ENCODE measurements at places on chromosomes 16 and 17.

DNA sequence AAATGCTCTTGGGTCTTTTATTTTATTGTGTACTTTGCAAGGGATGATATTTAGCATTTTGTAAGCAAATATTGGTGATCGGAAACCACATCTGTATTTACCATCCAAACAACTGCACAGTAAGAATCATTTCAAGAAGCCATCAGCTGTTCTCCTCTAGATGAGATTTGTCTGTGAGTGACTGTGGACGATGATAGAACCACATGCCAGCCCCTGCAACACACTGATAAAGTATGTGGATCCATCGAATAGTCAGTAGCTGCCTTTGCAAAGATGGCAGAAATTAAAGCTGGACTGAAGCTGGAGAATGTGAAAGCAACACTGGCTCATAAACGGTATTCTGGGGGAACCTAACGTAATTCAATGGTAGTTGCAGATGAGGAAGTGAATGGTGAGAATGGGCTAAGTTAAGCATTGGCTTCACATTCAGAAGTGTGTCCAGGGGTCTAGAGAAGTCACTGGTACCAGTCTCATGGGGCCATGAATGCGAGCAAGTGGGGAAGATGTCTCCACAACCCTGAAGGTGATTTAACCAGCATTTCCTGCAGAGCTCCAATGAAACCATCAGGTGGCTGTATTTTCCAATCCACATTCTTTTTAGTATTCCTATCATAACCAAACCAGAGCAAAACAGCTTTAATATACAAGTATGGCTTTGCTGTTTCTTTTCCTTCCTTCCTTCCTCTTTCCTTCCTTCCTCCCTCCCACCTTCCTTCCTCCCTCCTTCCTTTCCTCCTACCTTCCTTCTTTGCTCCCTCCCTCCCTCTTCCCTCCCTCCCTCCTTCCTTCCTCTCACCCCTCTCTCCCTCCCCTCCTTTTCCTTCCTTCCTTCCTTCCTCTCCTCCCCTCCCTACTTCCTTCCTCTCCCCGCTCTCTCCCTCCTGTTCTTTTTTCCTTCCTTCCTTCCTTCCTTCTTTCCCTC is 169.4 kb downstream of the ABCA8 start:
- no peak for DNase-seq

DNA sequence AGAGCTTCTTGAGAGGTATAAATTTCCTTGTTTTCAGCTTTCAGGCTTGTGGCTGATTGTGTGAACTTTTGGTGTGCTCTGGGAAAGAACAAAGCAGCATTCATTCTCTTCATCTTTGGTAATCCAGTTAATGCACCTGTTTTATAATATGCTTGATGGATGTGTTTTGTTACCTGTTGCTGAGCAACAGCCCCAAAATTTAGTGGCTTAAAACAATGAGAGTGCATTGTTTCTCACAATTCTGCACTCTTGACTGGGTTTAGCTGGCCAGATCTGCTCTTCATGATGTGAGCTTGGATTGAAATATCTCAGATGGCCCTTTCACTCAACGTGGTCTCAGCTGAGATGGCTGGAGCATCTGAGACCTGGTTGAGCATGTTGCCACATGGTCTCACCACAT is 58.7 kb upstream of the NOL11 start:
- no peak for DNase-seq

GRCh38 chr17:43907425-43907981 is at the start of gene MPP2:
Gene MPP2, minus strand, starts transcription at chr17:43907536. Its CDS starts 3,076 bp downstream, at chr17:43904460.
- peak; percentile 87 for DNase-seq

DNA sequence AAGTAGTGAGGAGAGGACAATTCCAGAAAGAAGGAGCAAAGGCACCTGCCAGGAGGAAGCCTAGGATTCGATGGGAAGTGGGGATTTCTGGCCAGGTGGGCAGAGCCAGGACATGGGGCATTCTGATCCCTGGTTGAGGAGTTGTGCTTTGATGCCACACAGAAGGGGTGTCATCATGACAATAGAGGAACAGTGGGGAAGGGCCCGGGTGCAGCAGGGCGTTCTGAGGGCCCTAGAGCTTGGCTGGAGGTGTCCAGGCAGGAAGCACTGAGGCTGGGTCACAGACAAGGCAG is 4.3 kb downstream of the EVPLL start:
- no peak for DNase-seq

DNA sequence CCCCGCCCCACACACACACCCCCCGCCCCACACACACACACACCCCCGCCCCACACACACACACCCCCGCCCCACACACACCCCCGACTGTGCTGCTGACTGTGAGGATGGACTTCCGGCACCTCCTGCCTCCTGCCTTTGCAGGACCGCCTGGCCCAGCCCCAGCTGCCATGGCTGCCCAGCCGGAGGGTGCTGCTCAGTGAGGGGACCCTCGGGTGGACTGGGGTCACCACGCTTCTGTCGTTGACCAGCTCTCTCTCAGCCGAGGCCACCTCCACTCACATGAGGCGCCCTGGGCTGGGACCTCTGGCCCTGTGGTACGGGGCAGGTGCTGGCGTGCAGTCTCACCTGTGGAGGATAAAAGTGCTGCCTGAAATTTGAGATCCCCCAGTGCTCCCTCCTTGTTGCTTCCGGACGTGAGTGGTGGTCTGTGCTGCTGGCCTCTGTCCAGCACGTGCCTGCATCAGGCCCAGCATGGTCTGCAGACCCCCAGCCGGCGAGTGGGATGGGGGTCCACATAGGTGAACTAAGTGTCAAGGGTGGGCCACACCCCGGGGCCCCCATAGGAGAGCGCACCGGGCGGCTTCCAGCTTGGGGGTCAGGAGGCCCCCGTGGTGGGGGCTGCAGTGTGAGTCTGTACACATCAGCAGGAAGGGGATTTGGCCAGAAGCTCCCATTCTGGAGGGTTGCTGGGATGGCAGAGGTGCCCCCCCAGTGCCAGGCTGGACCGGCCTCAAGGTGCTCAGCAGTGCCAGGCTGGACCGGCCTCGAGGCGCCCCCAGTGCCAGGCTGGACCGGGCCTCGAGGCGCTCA is 11.2 kb downstream of the METRNL start:
- no peak for DNase-seq

GRCh38 chr17:15945527-15946191 is 729 bp downstream of the ADORA2B start:
- DNase-seq = no peak

GRCh38 chr17:81960130-81960958 is 643 bp downstream of the NOTUM start:
- no peak for DNase-seq

DNA sequence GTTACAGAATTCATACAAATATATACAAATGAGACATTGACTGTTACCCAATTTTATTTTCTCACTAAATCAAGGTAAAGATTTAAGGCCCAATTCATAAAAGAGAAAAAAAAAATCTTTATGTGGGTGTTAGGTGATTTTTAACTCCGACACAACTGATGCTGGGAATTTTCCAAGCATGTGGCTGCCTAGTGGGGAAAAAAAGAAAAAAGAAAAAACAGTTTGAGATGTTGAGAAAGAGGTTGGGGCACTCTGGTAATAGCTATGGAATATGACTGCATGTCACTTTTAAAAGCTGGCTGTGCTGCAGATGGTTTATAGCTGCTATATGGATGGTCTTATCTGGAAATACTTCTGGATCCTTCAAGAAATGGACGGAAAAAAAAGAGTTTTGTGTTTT is 739.9 kb upstream of the SOX9 start:
- no peak for DNase-seq

- DNase-seq = peak; percentile 31
Observed at GRCh38 chr17:65099941-65100315, 37.2 kb upstream of the RGS9 start.

GRCh38 chr17:44988044-44988942 is 20.2 kb upstream of the C1QL1 start:
- no peak for DNase-seq

GRCh38 chr17:83056583-83057396 is 22.6 kb upstream of the METRNL start:
- DNase-seq = no peak
